ENCODE measurements at places on chromosomes 12 and 14.
A peak's percentile ranks its signal among the peaks of the same experiment; 100 is the strongest.

DNA sequence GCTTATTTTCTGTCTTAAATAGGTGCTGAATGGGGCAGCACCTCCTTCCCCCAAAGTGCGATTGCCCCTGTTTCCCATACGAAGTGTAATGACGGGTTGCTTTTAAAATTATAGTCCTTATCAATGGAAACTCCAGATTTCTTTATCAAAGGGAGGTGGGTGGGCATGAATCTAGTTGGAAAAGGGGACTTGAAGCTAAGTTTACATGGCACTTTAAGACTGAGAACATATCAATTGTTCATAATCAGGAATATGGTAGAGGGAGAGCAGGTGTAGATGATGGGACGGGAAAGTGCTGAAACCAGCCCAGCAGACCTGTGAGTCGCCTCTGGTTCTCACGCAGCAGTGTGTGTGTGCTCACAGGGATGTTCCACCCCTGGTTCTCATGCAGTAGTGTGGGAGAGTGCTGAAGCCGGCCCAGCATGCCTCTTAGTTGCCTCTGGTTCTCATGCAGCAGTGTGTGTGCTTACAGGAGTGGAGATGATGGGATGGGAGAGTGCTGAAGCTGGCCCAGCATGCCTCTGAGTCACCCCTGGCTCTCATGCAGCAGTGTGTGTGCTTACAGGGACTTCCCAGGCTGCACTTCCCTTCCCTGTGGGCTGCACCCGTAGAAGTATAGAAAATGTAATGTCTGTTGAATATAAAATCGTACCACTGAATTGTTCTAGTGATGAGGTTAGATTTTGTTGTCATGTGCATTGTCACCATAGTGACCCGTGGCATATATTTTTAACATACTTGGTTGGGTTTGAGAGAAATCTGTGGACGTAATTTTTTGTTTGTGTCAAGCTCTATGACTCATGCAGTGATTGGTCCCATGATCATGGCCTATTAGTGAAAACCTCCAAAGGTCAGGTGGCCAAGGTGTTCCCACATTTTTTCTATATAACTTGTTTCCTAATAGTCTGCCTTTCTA, 51.6 kb downstream of the GPATCH2L start:
- DNase-seq, result peak; percentile 65

DNA sequence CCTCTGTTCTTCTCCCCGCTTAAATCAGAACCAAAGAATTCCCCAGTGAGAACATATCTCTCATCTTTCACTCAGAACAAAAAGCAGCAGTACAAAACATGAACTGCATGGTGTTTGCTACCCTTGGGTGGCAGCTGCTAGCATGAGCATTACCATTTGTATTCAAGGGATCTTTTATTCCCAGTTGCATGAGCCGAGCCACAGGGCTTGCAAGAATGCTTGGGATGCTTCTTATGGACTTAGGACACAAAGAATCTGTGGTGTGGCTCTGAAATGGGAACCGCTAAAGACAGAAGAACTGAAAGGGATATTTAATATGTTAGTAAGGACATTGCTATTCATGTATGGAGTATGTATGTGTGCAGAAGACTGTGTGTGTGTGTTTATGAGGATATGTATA, 190.6 kb downstream of the TMX1 start:
- DNase-seq, result no peak

DNA sequence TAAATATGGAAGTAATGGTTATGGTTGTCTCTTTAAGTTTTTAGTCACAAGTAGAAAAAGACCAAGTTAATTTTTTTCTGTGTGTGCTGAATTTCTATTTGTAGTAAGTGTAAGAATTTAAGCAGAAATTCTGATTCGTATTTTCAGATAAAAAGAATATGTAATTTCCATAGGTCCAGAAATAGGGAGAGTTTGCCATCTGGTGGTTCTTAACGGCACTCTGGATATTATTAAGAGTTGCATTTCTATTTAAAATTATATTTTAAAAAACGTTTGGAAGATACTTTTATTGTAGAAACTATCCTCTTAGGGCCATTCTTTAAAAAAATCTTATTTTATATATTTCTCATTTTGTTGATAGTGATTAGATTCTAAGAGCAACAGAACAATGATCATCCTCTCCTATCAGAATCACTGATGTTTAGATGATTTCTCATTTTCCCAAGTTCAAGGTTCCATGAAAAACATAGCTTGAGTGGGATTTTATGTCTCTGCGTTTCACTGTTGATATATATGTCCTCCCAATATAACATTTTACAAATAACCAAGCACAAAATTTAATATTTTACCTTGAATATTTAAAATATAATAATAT, 88.3 kb downstream of the LRRK2 start:
- no peak for DNase-seq

GRCh38 chr12:4271717-4272423, 1.7 kb upstream of the CCND2 start:
- no peak for DNase-seq

- DNase-seq, result no peak
These were observed 620 bp downstream of the TMTC1 start for GRCh38 chr12:29782871-29783772.

GRCh38 chr14:30085943-30086342, 158.3 kb upstream of the PRKD1 start:
- no peak for DNase-seq

DNA sequence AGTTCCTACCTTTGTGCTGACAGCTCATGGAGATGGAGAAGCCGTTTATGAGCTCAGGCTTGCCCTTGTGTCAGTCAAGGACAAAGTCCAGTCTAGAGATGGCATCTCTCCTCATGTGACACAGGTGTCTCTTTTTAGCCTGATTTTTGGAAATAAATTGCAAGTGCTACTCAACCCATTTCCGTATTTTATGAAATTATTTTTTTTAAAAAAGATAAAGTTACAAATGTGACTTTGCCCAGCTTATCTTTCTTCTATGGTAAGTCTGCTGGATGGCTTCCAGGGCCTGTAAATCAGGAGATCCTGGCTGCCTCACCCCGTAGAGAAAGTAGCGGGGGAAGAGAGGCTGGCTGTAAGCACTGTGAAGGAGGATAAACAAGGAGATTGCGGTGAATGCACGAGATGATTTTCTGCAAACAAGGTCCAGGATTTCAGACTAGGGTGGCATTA, 169.7 kb downstream of the MYRFL start:
- DNase-seq, result no peak

GRCh38 chr12:24565300-24565699, 383.6 kb downstream of the BCAT1 start:
- DNase-seq, result no peak

DNA sequence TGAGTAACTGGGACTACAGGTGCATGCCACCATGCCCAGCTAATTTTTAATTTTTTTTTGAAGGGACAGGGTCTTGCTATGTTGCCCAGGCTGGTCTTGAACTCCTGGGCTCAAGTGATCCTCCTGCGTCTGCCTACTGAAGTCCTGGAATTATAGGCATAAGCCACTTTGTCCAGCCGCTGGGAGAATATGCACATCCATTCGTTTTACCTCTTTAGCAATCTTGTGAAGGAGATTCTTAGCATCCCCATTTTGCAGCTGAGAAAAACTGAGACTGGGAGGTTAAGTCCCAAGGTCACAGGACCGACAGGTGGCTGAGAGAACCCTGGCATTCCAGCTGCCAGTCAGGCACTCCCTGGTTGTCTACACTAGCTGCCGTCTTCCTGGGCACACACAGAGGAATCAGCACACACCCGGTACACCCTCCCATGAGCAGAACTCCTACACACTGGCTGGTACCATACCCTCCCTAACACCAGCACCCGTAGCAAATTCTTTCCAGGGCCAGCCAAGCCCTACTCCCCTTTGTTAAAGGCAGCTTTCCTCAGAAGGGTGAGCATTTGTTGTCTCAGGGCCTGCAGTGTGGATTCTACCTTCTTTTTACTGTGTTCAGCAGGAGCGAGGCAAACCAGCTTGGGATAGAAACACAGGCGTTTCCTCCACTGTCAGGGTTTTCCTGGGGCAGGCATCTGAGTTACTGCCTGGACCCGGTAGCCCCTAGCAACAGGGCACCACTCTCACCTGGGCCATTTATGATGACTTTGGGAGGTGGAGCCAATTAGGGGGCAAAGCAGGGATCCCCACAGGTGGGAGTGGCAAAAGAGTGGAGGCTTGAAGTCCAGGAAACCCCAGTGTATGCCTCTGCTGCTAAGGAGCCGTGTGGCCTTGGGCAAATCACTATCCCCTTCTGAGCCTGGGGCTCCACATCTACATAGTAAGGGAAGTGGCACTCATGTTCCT, 70.2 kb downstream of the IRF2BPL start:
- no peak for DNase-seq

GRCh38 chr14:89720076-89720687, 234.3 kb downstream of the EFCAB11 start:
- DNase-seq, result no peak

DNA sequence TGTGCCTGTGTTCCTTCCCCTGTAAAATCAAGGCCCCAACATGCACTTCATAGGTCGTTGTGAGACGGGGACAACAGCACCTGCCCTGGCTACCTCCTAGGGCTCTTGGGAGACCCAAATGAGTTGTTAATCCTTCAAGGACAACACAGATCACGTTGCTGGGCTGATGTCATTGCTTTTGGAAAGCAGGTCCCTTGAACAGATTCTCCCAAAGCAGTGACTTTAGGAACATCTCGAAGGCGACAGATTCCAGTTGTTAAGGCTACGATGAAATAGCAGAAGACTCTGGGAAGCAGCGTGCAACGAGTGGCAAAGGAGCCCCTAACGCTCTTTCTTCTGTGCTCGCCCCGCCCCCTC, 26.2 kb upstream of the MAP1LC3B2 start:
- no peak for DNase-seq

DNA sequence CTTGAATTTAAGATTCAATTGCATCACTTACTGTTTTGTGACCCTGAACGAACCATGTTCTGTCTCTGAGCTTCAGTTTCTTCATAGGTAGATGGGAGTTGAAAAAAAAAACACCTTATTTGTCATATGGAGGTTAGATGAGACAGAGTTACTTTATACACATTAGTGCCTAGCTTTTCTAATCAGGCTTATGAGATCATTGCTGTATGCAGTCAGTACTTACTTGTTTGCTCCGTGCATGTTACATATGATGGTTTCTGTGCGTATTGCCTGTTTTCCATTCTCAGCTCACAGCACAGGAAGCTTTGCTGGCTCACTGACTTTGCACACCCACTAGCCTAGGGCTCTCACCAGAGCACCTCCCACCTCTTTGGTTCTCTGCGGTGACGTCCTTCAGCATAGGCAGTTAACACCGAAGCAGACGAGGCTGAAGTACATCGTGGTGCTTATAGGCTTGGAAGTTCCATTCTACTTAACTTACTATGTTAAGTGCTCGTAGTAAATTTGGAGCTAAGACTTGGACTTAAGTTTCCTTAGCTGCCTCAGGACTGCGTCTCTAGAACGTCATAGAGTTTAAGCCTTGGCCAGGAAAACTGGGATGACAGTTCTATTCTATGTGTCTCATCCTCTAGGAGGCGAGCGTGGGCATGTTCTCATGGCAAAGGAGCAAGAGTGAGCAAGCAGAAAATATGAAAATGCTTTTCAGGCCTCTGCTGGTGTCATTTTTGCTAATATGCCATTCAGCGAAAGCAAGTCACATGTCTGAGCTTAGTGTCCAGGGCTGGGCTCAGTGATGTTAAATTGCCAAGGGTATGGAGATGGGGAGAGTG, 57.3 kb downstream of the NRXN3 start:
- DNase-seq, result no peak

Data from HS-5 (cell line).